Pancreas (tissue), 10 donors: ENCODE measurements at places on chromosomes 5 and 9. TPM values are rescaled to one million over a fixed set of nuclear protein-coding genes. Genes with fewer than 3 reads are reported as not detected.
A peak's percentile ranks its signal among the peaks of the same experiment; 100 is the strongest.

C5orf58 gene
- total RNA-seq = not detected

C5orf47 gene
- not detected for total RNA-seq

PLAC8L1 gene
- total RNA-seq = 0.69 TPM

SH3TC2 gene
- total RNA-seq = 0.62 TPM

LCN1 gene
- not detected for total RNA-seq

DNA sequence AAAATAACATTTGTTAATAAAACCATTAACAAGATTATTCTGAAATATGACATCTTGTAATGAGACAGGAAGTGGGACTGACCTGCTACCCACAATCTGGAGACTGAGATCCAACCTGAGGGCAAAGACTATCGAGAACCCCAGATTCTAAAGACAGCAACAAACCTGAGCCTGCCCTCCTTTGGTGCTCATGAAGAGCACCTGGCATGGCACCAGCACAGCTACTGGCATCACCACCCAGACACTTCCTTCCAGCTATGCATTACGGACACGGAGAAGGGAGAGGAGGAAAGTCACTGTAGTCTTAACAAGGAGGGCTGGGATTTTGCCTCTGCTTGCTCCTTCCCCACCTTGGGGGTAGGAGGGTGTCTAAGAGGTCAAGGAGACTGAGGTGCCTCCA is 105.5 kb downstream of the AUH start:
- no peak for DNase-seq

DNA sequence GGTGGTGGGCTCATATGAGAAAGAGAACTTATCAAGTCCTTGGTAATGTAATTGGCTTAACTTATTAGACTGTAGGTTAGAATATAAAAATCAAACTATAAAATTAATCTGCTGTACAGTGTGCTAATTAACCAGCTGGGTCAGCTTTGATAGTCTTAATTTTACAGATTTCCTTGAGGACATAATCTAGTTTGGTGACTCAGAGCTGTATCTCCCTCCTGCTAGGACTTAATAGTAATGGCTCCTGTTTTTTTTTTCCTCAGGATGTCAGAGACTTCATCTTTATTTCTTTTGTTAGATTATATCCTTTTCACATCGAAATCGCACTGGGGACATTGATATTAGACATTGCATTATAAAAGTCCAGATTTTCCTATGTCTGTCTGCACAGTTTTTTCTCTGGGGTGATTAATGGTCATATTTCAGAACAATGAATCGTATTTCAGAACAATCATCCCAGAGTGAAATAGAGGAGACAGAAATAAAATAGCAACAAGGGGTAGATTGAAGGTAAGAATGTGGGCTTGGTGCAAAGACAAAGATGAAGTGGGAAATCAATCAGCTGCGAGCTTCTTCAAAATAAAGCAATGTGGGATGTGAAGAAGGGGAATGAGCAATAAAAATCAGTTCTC is 346.4 kb upstream of the RIOK2 start:
- no peak for DNase-seq

DNA sequence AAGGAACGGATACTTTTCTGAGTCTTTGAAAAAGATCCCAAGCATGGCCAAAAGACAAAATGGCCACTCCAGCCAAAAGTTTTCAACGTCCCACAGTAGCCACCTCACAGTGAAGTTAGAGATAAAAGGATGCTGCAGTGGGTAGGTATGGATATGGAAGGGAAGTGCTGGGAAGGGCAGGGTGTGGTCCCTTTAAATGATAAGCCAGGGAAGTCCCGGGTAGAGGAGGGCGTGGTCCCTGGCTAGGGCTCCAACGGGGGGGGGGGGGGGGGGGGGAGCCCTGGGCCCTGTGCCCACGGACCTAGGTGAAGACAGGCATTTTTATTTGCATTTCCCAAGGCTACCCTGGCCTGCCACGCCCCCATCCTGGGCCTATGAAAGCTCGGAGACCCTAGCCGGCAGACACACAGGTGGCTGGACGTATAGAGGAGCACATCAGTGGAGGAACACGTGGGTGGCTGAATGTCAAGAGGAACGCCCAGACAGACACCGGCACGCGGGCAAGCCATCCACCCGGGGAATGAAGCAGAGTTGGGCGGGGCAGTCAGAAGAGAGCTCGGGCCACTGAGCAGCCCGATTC is 306.7 kb downstream of the NFIB start:
- DNase-seq = no peak

- peak; percentile 77 for DNase-seq
These were observed 596 bp downstream of the ENTREP1 start for GRCh38 chr9:69325409-69326212.

DNA sequence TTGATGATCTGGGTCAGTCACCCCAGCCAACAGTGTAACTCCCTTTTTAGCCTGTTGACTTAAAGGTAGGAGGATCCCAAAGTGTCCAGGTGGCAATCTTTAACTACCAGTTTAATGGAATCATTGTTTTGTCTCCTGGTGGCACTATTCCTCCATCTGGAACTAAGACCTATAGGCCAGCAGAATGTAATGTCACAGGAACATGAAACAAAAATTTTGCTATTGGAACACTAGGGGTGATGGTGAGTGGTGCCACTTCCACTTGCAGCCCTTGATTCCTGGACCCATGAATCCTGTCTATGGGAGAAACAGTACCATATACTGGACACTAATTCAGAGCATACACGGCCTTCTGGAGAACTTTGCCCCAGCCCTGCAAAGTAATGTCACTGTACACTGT is 219.5 kb upstream of the RASA1 start:
- no peak for DNase-seq

- DNase-seq = no peak
These were observed 398.3 kb downstream of the ANXA1 start for GRCh38 chr9:73549991-73550390.

DNA sequence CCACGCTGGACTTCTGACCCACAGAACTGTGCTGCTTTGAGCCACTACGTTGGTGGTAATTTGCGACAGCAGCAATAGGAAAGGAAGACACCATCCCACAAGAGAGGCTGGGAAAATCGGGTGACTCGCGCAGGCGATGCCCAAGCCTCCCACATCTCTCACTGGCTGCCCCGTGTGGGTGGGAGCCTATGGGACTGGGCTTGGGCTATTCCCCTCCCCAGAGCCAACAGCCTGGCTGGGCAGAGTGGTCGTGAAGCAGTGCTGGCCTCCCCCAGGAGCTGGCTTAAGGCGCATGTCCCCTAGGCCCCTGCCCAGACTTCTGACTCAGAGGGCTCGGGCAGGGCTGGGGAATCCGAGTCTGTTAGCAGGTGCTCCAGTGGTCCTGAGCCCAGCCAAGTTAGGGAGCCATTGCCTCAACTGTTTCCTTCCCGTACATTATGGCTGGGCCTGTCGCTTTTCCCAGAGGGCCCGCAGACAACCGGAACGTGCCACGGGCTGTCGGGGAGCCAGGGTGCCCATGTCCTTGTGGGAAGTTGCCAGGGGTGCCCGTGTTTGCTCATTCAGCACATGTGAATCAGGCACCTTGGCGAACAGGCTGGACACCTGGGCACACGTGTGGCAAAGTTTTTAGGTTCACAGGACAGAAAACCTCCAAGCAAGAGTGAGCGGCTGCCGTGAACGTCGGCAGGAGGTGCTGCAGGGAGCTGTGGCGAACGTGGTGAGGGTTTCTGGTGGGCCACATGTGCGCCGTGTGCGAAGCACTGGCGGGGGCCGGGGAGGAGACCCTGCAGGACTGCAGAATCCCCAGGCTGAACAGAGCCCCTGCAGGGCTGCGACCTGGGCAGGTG is 7.0 kb upstream of the RASGEF1C start:
- DNase-seq = no peak
